Amniotic epithelial cell (primary cell): ENCODE measurements at places on chromosomes 1 and 21.

- no peak for DNase-seq
These were observed 4.0 kb downstream of the CLCA1 start for GRCh38 chr1:86472767-86473166.

GRCh38 chr1:180920702-180921101 lies 8.0 kb downstream of the KIAA1614 start:
- DNase-seq: no peak

- no peak for DNase-seq
These were observed 442.1 kb downstream of the PTBP2 start for GRCh38 chr1:97163591-97164275.

DNA sequence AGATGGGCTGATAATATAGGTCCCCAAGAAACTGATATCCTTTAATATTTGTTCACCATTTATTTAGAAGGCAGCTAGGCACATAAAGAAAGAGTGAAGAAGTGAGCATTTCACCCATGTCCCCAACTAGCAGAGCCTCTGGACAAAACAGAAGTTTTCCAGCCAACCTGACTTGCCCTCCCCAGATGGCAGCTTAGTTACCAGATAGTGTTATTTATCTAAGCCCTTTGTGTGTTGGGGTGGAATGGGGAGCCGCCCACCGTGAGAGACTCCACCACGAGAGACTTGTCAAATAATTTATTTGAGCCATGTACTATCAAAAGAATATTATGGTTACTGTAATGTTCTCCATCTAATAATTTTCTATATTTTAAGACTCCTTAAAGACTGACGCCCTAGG lies 54.9 kb upstream of the C1orf198 start:
- no peak for DNase-seq

DNA sequence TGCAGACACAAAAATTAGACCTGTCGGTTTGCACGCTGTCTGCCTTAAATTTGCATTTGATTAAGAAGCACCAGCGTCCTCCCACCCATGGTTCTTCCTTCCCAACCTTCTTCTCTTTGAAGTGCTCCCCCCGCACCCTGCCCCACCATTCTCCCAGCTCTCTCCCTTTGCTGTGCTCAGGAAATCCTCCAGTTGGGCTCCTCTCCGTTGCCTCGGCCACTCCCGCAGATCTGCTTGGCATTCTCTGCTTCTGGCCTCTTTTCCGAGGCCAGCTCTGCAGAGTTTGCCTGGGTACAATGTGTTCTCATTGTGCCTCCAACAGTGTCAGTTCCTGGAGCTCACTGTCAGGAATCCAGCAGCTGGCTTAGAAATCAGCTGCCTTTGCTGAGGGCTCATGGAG lies 126.1 kb downstream of the NAV1 start:
- DNase-seq: no peak

DNA sequence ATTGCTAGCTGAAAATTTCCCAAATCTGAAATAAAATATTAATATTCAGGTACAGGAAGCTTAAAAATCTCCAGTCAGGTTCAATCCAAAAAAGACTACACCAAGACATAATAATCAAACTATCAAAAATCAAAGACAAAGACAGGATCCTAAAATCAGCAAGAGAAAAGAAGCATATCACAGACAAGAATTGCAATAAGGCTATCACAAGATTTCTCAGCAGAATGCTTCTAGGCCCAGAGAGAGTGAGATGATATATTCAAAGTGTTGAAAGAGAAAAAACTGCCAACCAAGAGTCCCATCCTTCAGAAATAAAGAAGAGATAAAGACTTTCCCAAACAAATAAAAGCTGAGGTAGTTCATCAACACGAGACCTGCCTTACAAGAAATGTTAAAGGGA lies 5.0 kb upstream of the SELP start:
- DNase-seq: no peak

DNA sequence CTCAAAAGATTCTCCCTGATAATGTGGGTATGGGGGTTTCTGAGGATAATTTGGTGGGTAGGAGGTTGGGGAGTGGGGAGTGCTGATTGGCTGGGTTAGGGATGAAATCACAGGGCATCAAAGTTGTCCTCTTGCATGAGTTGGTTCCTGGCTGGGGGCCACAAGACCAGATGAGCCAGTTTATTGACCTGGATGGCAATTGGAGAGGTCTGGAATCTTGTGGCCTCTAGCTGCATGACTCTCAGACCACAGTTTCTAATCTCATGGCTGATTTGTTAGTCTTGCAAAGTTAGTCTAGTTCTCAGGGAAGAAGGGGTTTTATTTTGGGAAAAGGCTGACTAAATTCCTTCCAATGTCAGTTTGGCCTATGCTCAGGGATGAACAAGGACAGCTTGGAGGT lies 3.3 kb upstream of the GBP1 start:
- peak; percentile 36 for DNase-seq

GRCh38 chr1:89201106-89201794 lies 2.5 kb upstream of the GBP4 start:
- no peak for DNase-seq

DNA sequence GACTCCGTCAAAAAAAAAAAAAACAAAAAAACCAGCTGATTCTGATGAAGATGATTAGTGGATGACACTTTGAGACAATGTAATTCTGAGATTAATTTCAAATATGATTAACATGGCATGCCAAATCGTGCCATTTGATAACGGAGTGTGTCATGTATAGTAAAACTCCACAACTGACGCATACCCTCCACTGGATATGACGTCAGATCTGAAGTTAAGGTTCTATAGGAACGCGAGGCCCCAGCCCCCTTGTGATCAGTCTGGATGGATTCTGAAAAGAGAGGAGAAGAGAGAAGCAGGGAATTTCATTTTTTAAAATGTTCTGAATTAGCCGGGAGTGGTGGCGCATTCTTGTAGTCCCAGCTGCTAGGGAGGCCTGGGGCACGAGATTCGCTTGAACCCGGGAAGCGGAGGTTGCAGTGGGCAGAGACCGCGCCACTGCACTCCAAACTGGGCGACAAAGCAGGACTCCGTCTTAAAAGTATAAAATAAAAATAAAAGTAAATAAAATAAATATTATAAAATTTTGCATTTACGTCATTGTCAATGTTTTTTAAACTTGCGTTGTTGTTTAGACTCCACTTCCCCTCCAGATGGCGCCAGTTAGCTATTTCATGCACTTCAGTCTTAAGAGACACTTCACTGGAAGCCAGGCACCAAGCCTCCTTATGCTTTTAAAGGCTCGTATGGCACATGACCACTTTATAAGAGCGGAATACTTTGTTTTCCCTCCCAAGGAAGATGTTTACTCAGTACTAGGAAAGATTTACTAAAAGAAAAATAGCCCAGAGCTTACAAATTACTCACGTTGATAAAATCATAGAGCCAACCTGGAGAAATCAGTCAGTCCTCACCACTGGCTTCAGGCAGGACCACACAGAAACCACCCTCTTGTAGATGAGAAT lies 65.5 kb downstream of the UBE2U start:
- peak; percentile 77 for DNase-seq

GRCh38 chr1:115771094-115771846 lies 2.8 kb upstream of the CASQ2 start:
- DNase-seq: peak; percentile 24

GRCh38 chr1:2483970-2484369 lies 7.9 kb downstream of the PLCH2 start:
- no peak for DNase-seq

DNA sequence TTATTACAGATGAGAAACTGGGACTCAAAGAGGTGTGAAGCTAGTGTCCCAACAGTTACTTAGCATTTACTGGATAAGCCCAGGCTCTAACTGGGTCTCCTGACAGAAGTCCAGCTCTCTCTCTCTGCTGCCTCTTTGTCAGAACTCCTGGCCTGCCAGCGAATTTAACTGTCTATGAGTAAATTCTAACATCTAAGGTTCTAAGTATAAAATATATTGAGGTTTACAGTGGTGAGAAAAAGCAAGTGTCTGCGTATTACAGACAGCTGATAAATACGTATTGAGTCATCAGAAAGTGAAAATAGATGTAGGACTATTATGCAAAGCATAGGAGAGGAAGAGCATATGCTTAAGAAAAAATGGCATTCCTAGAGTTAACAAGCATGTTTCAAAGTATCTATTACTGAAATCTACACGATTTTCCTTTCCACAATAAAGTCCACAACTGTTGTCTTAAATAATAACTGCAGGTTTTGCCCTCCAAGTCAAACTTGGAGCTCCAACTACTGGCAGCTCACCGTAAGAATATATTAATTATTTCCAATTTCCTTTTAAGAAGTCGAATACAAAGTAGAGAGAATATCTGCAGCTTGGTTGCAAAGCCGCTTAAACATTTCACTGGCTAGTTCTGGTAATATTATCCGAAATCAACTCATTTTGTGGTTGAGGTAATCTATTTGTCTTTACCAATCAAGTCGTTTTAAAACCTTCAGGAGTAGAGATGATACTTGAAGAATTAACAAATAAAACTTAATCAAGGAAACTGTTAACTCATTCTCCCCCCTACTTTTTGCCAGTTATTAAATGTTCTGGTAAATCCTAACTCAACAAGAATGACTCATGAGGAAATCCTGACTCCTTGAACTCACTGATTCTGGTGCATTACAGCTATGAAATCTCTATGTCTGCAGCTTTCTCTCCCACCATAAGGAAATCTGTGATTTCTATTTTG lies 1.4 kb upstream of the RGS2 start:
- peak; percentile 79 for DNase-seq

DNA sequence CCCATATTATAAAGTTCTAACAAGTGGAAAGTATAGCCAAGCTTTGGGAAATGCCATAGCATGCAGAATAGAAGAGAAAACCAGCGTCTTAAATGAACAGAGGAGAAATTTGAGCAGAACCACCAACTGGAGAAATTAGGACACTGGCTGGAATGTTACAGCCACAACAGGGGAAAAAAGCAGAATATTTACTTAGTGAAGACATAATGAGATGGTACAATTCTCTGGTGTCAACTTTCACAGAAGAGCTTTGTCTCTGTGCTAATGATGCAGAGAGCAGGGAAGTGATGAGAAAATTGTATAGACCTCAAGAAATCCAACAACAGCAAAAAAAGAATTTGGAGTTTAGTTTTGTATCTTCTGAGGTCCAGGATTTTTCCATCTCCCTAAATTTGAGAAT lies 249.7 kb downstream of the KIF26B start:
- DNase-seq: no peak

DNA sequence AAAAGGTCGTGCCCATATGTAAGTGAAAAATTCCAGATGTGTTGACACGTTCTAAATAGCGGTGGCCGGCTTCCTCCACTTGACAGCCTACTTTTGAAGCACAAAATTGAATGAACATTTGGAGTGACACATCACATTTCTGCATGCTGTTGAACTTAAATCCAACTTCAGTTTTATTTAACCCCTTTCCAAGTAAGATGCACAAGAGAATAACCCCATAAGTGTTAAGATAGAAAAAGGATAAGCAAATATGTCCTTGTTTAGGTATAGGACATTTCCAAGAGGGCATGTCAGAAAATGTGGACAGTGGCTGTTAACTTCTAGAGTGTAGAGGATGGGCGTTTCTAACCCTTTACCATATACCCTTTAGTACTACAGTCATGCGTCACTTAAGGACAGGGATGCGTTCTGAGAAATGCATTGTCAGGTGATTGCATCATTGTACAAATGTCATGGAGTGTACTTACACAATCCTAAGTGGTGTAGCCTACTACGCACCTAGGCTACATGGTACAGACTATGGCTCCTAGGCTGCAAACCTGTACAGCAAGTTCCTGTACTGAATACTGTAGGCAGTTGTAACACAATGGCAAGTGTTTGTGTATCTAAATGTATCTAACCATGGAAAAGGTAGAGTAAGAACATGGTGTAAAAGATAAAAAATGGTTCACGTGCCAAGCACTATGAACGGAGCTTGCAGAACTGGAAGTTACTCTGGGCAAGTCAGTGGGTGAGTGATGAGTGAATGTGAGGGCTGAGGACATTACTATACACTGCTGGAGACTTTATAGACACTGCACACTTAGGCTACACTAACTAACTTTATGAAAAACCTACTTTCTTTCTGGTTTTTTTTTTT lies 9.3 kb upstream of the FAM89A start:
- DNase-seq: no peak

GRCh38 chr1:221162352-221162751 lies 283.1 kb downstream of the HLX start:
- no peak for DNase-seq
